ENCODE measurements at places on chromosomes 3 and 15.

DNA sequence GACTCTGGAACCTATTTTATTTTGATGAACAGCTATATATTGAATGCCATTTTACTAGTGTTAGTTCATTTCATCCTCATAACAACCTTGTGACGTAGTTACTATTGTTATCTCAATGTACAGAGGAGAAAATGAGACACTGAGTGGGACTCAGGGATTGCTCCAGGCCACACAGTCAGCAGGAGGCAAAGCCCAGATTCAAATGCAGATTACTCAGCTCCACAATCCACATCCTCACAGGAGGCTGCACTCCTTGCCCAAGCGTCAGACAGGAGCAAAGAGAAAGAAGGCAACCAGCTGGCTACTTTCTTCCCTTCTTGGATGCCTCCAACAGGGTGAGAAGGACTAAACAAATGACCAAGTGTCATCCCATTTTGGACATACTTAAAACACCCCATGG is 92.0 kb upstream of the CCDC54 start:
- no peak for DNase-seq

- no peak for DNase-seq
Observed at GRCh38 chr3:14147617-14148016, 22.8 kb downstream of the TMEM43 start.

- DNase-seq: no peak
Observed at GRCh38 chr3:192957441-192958021, 39.9 kb upstream of the MB21D2 start.

DNA sequence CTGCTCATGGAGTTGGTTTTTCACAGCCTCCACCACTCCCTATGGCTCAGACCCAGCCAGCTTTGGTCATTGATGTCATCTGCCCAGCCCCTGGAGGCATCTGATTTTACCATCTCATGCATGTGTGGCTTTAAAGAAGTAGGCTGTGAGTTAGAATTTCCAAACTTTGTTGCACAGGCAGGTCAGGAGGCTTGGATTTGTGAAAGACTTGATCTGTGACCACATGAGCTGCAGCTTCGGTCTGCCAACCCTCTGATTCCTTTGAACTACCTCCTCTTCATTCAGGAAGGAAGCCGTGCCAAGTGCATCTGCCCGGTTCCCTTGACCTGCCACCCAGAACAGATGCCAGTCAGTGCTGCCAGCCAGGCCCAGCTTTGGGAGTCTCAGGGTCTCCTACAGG is 9.2 kb downstream of the CTXND1 start:
- DNase-seq: no peak

- no peak for DNase-seq
Observed at GRCh38 chr15:68208636-68209240, 3.6 kb upstream of the CALML4 start.

DNA sequence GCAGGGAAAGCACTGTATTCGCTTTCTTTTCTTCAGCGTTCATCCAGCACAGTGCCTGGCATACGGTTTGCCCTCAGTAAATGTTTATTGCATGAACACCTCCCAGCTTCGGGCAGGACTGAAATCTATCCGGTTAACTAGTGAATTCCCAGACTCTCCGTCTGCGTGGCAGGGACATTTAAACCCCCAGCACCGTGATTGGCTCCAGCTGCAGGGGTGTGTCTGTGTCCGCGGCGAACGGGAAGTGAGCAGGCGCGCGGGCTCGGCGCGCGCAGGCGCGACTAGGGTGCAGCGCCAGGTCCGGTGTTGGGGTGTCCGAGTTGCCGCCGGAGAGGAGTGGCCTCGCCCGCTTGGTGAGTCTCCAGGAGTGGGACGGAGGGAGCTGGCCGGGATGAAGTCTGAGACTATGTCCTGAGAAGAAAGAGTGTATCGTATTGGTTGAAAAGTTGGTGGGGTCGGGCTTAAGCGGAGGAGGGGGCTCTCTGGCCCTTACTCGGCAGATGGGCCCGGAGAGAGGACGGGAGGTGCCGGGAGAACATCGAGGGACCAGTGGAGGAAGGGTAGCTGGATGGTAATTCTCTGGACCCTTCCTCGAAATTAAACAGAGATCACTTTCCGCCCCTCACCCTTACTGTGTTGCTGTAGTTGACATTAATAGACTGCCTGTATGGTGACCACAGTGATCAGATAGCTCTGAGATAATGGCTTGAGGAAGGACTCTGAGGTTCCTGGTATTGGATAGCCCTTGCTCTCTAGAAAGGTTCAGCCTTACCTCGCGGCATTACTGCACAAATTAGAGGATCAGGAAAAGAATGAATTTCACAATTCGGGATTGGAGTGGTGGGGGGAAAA is at the start of gene SNAP23:
Gene SNAP23 (plus strand): TSS at position 274 of the 852 bp plus-strand sequence. CDS start 16,213 bp downstream, outside the sequence.
- DNase-seq: peak; percentile 55

- DNase-seq: no peak
Observed at GRCh38 chr15:42094512-42094963, at the start of gene PLA2G4D. Gene PLA2G4D (minus strand): TSS chr15:42094562. CDS start chr15:42094459, 103 bp downstream.

- no peak for DNase-seq
Observed at GRCh38 chr3:175493301-175493700, 634.2 kb downstream of the NAALADL2 start.

GRCh38 chr3:148158210-148158609 is 539.5 kb upstream of the AGTR1 start:
- no peak for DNase-seq

DNA sequence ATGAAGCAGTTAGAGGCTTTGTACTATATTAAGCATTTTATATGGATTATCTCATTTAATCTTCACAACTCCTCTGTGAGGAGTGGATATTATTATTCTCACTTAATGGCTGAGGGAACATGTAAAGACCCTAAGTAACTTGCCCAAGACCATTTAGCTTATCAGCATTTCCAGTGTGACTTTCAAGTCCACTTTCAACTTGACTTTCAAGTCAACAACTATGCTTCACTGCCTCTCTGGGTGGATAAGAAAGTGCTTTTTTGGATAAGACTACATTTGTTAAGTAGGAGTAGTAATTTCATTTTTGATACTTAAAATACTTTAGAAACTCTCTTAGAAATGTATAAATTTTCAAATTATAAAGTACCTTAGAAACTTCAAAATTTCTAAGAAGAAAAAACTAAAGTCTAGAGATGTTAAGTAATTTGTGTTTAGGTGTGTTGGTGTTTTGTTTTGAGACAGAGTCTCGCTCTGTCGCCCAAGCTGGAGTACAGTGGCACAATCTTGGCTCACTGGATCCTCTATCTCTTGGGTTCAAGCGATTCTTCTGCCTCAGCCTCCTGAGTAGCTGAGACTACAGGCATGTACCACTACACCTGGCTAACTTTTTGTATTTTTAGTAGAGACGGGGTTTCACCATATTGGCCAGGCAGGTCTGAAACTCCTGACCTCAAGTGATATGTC is 71.8 kb downstream of the MINDY2 start:
- DNase-seq: no peak

- no peak for DNase-seq
Observed at GRCh38 chr3:174322789-174323188, 536.3 kb upstream of the NAALADL2 start.

- DNase-seq: no peak
Observed at GRCh38 chr15:55661428-55661827, 73.3 kb upstream of the PYGO1 start.

DNA sequence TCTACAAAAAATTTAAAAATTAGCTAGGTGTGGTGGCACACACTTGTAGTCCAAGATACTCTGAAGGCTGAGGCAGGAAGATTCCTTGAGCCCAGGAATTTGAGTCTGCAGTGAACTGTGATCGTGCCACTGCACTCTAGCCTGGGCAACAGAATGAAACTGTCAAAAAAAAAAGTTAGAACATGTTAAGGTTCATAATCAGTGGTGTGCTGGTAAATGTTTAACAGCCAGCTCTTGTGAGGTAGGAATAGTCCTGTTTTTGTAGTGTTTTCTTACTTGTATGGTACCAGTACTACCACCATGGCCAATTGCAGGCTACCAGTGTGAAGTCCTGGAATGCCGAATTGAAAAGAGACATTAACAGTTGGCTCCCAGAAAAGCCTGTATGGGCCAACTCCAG is 50.7 kb downstream of the ATG7 start:
- DNase-seq: no peak

GRCh38 chr3:159208050-159208449 is 406.2 kb downstream of the MFSD1 start:
- no peak for DNase-seq

DNA sequence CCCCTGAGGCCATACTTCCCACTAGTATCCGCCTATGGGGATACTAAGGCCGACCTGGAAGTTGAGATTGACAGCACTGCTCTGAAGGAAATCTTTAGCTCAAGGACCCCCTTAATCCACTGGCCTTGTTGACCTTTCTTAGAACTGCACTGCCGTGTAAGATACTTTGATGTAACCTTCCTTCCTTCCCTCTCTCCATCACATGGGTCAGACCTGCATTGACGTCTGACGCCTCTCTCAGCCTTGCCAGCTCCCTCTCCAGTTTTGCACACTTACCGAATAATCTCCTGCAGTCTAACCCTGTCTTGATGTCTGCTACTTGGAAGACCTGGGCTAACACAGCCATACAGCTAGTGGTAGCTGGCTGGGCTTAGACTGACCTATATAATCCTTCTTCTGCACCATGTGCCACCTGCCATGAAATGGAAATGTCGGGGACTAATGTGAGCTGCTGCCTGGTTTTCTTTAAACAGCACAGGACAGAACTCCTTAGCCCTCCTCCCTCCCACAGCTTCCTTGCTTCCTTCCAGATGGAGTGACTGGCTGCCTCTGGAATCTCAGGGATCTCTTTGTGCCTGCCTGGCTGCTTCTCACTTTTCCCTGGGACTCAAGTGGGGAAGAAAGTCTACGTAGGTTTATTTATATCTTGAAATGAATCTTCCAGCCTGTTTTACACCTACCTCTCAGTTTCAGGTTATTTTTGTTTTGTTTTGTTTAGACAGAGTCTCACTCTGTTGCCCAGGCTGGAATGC is 39.2 kb upstream of the HERC1 start:
- no peak for DNase-seq

DNA sequence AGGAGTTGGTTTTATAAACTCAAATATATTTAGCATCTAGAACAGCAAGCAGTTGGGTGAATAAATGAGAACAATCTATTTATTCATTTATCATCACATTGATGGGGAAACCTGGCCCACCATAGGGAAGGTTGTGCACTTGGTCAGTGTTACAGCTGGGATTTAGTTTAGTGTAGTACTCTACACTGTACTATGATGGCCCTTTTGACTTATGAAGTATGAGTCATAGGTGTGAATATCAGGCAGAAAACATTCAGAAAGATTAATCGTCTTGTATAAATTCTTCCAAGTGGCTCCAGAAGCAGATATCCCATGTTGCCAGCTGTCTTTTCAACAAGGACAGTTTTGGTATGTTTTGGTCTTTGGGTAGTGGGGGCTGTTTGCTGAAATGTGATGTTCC is 38.0 kb downstream of the BBS4 start:
- DNase-seq: no peak

DNA sequence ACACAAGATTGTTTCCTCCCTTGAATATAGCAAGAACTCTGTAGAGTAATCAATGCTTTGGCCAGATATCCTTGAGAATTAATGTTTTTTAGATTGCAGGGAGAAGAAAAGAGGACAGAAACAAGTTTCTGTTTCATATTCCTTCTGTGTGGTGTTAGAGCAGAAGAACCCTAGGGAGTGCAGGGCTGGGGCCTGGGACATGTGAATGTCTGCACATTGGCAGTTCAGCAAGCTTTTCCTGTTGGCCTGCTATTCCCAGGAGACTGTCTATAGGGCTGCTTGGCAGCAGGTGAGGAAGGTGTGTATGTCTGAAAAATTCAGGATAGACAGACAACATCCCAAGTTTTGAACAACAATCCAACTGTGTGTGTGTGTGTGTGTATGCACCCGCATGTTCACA is 13.6 kb upstream of the CNBP start:
- DNase-seq: no peak

Measured in stimulated activated CD4-positive, alpha-beta T cell treated with anti-CD3 and anti-CD28 coated beads, Interleukin-1b, Interleukin-23, amount 100 ng/mL, for 1 hour (primary cell).